ENCODE measurements at places on chromosomes 2 and 18.

DNA sequence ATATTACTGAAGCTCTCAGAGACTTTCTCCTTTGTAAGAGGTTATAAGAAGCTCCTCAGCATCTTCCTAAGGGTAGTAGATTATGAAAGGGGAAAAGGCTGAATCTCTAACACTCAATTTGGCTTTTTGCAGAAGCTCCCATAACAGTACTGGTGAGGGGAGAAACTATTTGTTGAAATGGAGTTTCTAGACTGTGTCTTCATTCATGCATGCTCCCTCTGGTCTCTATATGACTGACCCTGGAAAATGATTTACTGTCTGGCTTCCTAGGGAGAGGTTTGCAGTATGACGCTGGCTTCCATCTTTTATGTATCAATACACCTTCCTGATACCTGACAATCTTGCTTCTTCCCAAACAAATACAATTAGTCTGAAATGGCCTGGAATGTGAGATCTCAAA lies 63.9 kb downstream of the LDAH start:
- DNase-seq: no peak

GRCh38 chr2:60490441-60490840 lies 63.0 kb downstream of the BCL11A start:
- DNase-seq: no peak

DNA sequence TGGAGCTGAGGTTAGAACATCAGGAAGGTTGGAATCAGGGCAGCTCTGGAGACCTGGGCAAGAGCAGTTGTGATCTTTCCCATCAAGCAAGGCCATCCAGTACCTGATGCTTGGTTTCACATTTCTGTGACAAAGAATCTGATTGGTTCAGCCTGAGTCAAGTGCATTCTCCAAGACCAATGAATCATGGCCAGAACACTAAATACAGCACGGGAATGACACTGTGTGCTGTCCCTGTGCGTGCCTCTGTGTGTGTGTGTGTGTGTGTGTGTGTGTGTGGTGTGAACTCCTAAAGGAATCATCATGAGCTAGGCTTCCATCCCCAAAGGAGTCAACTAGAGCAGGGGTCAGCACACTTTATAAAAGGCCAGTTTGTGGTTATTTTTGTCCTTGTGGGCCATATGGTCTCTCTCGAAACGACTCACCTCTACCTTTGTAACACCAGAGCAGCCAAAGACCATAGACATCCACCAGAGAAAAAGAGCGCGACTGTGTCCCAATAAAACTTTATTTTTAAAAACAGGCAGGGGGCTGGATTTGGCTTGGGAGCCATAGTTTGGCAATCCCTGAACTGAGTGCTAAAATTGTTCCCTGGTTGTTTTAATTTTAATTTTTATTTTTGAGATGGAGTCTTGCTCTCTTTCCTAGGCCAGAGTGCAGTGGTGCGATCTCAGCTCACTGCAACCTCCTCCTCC lies 99.7 kb downstream of the INHBB start:
- DNase-seq: no peak

GRCh38 chr2:59912042-59912441 lies 641.4 kb downstream of the BCL11A start:
- no peak for DNase-seq

GRCh38 chr2:101751276-101751815 lies 53.8 kb downstream of the MAP4K4 start:
- no peak for DNase-seq

GRCh38 chr18:58402951-58403702 lies 225.8 kb downstream of the ALPK2 start:
- no peak for DNase-seq

DNA sequence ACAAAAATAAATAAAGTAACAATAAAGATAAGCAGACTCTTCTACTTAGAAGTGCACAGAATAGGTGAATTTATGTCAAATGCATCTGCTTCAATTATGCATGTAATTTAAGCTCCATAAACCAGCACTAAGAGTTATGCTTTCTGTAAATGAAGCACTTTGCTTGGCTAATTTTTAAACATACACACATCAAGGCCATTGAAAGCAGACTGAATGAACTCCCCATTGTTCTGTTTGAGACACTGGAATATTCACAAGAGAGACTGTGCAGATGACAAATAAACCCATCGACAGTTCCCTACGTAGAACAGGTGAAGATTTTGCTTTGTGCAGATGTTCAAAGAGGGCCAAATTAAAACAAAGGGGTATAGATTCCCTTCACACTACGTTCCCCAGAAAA lies 133.4 kb downstream of the PID1 start:
- no peak for DNase-seq

DNA sequence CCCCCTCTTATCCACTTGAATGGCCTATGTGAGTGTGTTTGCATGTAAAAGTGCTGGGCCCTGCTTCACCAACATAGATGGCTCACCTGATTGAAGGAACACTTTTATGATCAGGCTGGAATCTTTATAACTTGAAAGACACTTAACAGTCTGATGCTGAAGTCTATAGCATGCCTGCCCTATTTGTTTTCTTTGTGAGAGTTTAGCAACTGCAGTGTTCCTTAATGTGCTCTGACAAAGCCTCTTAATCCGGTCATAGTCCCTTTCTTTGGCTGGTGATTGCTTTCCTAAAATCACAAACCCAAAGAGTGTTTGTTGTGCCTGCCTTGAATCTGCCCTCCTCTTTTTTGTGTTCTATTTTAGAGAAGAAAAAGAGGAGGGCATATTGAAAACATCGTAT lies 1382.8 kb upstream of the CELF4 start:
- DNase-seq: no peak

DNA sequence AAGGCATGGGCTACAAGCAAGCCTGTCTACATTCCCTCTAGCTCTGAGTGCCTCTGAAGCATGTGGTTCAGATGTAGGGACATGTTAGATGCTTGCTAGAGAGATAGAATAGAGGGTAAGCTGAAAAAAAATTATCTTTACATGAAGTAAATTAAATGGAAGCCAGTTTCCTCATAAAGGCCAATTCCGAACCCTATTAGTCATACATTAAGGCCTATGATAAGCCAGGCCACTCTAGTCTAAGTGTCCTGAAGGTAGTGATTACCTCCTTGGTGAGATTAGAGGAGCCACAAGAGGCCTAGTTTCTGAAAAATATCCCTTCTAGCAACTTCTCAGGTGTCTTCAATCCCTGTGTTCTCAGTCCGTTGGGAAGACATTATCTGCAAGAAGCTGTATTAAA lies 72.4 kb upstream of the NPAS2 start:
- DNase-seq: no peak

DNA sequence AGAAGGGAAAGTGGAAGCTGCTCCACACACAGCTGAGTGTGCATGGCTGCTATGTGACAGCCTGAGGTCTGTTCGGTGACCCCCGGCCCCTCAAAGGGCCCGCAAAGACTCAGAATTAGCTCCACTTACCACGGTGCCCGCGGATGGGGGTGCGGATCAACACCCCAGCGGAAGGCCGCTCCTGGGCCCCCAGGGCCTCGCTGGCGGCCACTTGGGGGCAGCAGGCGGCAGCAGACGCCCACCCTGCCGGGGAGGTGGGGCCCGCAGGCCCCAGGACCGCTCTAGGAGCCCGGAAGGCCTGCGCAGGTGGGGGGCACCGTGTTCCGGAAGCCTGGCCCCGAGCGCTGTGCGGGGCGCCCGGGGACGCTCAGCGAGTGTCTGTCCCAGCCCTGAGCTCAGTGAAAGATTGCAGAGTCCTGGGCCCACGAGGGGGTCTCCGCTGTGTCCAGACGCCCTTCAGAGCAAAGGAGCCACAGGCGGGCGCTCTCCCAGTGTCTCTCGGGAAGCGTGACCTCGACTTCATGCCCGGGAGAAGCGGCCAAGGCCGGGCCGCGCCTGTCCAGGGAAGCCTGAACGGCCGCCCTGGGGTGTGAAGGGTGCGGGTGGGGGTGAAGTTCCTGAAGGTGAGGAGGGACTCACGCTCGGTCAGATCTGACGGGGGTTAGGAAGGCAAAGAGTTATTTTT lies 118.7 kb downstream of the VAPA start:
- no peak for DNase-seq

DNA sequence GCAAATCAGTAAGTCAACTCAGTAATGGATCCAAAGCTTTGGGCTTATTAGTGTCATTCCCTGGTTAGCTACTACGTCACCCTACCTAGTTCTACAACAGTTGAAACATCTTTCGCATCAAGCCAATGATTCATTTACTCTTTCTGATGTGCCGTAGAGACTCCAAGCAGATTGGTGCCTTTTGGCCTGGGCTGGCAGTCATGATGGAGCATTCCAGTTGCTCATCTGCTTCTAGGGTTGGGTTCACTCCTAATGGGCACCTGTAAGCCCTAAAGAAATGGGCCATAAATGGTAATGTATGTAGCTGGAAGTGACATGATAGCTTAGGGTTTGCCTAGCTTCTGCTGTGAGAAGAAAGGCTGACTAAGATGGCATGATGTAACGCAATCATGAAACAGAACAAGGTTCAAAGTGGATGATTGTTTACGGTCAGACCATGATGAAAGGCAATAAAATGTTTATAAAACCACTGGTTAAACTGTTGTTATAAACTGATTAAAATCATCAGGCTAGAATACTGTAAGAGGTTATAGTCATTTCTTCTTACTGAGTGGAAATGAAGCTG lies 20.4 kb upstream of the CCL20 start:
- no peak for DNase-seq

DNA sequence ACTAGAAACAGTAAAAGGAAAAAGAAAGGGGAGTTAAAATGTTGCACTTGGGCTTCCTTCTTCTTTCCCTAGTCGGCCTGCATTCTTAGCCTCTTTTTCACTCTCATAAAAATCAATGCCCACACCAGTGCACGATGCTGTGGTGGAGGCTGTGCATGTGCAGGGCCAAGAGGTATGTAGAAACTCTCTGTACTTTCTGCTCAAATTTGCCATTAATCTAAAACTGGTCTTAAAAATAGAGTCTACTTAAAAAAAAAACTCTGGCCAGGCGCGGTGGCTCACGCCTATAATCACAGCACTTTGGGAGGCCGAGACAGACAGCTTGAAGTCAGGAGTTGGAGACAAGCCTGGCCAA lies 11.1 kb downstream of the TRAPPC8 start:
- DNase-seq: no peak

DNA sequence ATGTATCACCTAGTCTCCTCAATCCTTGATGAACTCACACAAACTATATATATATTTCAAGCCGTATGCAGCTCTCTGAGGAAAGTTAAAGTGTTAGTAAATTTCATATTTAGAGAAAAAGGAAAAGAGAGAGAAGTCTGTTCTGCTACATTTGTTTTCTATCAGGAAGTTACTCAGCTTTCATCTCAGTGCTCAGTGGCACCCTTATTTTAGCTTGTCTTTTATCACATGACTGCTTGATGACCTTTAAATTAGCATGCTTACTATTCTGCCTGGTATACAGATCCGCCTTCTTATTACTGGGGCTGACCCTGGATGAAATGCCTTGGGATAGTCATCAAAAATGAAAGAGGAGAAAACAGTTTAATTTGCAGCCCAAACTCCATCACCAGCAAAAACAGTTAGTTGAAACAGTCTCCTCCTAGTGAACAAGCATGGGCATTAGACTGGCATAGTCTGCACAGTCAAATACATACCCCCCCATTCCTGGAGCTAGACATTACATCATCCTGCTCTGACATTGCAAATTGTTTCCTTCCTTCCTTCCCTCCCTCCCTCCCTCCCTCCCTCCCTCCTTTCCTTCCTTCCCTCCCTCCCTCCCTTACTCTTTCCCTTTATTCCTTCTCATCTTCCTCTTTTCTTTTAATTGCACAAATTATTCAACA lies 215.7 kb downstream of the TMEM182 start:
- DNase-seq: no peak

GRCh38 chr18:78670778-78671391 lies 308.7 kb upstream of the SALL3 start:
- DNase-seq: no peak

GRCh38 chr2:37771600-37772088 lies 100.2 kb upstream of the CDC42EP3 start:
- DNase-seq: no peak

DNA sequence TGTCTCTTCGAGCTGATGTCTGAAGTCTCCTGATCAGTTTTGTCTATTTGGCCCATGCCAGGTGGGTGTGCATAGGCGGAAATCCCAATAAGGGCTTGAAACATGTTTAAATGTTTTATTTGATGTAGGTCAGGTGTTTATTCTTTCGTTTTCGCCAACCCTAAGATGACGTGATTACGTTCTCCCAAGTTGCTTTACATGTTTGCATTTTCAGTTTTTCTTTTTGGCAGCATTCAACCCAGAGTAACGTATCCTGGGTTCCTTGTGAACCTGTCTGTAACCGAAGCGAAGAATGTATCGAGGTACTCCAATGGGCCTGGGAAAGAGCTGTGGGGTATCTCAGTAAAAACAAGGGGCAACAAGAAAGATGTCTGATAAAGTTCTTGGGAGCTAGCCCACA lies 3.1 kb downstream of the ALPK2 start:
- DNase-seq: no peak

DNA sequence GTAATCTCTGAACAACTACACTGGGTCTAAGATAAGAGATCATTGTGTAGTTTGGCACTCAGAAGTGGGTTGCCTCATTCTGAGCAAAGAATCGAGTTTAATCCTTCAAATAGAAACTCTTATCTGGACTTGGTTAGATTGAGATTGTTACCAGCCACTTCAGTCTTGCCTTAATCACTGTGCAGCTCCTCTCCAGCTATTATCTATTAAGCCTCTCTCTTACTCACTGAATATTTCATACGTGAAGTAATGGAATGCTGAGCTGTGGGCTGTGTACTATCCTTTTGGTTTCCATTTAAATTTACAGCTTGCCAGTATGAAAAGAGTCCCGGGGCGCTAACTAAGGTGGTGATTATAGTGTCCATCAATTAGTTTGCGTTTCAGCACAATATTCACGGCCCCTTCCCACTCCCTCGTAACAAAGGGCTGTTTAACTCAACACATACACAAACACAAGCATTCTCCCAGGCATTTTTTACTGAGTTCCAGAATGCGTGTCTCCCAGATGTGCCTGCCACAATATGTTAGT lies 65.7 kb upstream of the NCKAP5 start:
- DNase-seq: no peak

DNA sequence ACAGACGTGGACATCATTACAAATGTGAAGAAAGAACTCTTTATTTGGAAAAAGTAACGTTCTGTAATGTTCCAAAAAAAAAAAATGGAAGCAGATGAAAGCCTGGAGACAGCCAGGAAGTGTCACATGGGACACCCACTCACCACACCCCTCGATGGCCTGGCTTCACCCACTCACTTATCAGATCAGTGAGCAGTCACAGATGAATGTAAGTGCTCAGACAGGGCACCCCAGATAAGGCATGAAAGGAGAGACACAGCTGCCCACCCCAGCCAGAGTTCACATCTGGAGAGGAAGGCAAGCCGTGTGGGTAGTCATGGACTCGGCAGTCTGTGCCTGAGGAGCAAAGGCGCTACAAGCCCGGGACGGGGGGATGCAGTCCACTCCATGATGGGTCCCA lies 105.2 kb downstream of the SEPTIN10 start:
- DNase-seq: no peak

GRCh38 chr18:66344227-66344626 lies 259.7 kb downstream of the CDH19 start:
- no peak for DNase-seq

- DNase-seq: no peak
Measured at GRCh38 chr2:70766357-70767078, 1.5 kb downstream of the ADD2 start.

- no peak for DNase-seq
Measured at GRCh38 chr2:181876614-181877063, 14.9 kb upstream of the ITPRID2 start.

All from neural crest cell (in vitro differentiated cells).